ENCODE measurements at places on chromosomes 1 and 21.

- DNase-seq, result no peak
Measured at GRCh38 chr1:152699746-152700145, 1.6 kb downstream of the LCE2A start.

DNA sequence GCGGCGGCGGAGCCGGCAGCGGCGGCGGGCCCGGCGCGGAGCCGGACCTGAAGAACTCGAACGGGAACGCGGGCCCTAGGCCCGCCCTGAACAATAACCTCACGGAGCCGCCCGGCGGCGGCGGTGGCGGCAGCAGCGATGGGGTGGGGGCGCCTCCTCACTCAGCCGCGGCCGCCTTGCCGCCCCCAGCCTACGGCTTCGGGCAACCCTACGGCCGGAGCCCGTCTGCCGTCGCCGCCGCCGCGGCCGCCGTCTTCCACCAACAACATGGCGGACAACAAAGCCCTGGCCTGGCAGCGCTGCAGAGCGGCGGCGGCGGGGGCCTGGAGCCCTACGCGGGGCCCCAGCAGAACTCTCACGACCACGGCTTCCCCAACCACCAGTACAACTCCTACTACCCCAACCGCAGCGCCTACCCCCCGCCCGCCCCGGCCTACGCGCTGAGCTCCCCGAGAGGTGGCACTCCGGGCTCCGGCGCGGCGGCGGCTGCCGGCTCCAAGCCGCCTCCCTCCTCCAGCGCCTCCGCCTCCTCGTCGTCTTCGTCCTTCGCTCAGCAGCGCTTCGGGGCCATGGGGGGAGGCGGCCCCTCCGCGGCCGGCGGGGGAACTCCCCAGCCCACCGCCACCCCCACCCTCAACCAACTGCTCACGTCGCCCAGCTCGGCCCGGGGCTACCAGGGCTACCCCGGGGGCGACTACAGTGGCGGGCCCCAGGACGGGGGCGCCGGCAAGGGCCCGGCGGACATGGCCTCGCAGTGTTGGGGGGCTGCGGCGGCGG lies 1.0 kb downstream of the ARID1A start:
- peak; percentile 79 for DNase-seq

GRCh38 chr1:115632251-115633026 lies 9.3 kb upstream of the VANGL1 start:
- no peak for DNase-seq

DNA sequence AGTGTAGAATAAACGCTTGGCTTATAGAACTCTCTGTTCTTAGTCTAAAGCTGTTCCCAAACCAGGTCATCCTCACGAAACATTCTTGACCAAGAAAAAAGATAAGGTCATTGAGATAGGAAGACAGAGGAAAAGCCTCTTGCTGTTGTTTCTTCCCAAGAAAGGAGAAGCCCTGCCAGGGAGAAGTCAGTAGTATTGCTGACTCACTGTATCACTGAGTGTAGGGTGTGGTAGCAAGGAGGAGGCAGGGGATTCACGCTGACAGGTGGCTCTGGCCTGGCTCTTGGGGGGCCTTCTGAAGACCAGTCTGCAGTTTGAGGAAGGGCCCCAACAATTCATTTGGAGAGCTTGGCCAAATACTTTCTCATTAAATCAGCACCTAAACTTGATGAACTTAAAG lies 97.8 kb downstream of the CD247 start:
- DNase-seq, result no peak

GRCh38 chr1:60596791-60597750 lies 485.3 kb upstream of the NFIA start:
- no peak for DNase-seq

DNA sequence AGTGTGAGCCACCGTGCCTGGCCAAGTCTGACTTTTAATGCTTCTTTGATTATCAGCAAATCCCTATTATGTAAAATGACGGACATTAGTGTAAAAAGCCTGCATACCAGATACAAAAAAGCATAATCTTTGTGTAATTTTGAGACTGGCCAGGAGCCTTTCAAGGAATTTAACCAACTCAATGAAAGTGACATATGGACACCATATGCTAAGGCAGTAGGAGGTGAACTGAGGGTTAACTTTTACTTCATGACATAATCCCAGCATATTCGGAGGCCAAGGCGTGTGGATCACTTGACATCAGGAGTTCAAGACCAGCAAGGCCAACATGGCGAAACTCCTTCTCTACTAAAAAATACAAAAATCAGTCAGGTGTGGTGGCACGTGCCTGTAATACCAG lies 94.6 kb downstream of the EIF4G3 start:
- DNase-seq, result no peak
